ENCODE measurements at places on chromosomes 3 and 15.

DNA sequence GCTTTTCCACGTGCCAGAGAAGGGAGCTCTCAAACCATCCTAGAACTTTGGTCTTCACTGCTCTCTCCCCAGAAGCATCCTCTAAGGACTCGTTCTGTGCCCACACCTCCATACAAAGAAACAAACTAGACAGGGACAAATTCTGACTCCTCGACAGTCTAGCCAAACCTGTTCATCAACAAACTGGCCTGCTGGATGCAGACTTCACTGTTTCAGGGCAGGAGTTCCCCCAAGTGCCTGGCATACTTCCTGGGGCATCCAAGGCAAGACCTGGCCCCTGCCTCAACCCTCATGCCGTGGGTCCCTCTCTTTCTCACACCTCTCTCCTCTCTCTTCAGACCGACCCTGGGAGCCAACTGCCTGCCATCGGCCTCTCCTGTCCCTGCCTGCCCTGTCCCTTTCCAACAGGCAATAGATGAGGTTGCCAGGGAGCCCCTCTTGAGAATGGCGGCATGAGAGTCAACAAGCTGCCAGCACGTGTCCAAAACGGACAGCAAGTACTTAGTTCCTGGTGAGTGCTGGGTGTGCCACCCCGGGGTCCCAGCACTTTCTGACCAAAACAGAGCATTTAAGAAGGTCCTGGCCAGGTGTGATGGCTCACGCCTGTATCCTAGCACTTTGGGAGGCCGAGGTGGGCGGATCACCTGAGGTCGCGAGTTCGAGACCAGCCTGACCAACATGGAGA is 79.1 kb upstream of the HES1 start:
- DNase-seq = no peak

GRCh38 chr15:71364117-71364584 is 248.9 kb downstream of the THSD4 start:
- DNase-seq = no peak

- DNase-seq = no peak
These were observed 146.6 kb downstream of the DUT start for GRCh38 chr15:48477795-48478360.

- DNase-seq = no peak
These were observed at the start of gene EIF4E3 for GRCh38 chr3:71725271-71725991. TSS of gene EIF4E3 (minus strand) at chr3:71725402. CDS start at chr3:71725367, 35 bp downstream.

DNA sequence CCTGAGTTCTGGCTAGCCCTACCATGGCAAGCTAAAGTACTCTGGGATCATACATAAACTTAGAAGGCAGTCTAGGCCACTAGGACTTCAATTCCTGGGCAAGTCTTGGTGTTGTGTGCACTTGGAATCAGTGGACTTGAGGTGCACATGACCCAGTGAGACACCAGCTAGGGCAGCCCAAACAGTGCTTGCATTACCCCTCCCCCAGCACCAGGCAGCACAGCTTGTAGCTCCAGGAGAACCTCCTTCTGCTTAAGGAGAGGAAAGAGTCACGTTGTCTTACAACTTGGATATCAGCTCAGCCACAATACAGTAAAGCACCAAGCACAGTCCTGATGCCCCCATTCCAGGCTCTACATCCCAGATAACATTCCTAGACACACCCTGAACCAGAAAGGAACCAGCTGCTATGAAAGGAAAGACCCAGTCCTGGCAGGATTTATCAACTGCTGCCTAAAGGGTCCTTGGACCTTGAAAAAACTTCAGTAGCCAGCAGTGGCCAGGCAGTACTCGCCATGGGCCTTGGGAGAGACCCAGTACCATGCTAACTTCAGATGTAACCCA is 57.2 kb downstream of the MYO9A start:
- no peak for DNase-seq

GRCh38 chr3:193826159-193826795 is 233.3 kb downstream of the OPA1 start:
- DNase-seq = no peak

DNA sequence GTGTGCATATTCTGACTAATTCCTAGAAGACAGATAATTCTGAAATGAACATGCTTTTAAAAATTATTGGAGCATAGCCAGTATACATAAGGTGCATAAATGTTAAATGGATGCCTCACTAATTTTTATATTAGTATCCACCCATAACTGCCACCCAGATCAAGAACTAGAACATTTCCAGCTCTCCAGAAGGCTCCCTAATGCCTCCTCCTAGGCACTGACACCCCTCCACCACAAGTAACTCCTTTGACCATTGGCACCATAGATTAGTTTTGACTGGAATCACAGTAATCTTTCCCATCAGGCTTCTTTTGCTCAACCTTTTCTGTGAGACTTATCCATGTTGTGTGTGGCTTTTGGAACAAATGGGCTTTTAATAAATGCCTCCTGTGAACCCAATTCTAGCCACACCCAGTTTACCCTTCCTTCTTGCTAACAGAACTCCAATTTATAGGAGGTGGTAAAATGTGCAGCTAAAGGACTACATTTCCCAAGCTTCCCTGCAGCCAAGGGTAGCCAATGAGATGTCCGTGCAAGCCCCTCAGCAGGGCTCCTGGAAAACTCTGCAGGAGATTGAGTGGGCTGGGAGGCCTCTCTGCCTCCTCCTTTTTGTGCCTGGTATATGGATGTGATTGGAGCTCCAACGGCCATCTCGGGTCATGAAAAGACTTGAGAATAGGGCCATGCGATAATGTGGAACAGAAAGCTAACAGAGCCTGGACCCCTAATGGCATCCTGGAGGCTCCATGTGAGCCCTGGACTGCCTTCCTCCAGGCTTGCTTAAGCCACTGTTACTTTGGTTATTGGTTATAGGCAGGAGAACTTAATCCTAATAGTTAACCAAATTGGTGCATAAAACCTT is 322.6 kb upstream of the TLE3 start:
- no peak for DNase-seq

DNA sequence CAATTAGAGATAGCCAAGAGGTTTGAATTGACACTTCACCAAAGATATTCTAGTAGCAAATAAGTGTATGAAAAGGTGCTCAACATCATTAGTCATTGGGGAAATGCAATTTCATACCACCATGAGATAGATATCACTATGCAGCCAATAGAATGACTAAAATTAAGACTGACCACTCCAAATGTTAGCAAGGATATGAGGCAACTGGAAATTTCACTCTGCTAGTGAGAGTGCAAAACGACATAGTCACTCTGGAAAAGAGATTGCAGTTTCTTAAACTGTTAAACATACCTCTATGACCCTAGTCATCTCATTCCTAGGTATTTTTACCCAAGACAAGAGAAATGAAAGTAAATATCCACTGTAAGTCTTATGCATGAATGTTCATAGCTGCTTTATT is 27.6 kb upstream of the SLC6A11 start:
- DNase-seq = no peak

DNA sequence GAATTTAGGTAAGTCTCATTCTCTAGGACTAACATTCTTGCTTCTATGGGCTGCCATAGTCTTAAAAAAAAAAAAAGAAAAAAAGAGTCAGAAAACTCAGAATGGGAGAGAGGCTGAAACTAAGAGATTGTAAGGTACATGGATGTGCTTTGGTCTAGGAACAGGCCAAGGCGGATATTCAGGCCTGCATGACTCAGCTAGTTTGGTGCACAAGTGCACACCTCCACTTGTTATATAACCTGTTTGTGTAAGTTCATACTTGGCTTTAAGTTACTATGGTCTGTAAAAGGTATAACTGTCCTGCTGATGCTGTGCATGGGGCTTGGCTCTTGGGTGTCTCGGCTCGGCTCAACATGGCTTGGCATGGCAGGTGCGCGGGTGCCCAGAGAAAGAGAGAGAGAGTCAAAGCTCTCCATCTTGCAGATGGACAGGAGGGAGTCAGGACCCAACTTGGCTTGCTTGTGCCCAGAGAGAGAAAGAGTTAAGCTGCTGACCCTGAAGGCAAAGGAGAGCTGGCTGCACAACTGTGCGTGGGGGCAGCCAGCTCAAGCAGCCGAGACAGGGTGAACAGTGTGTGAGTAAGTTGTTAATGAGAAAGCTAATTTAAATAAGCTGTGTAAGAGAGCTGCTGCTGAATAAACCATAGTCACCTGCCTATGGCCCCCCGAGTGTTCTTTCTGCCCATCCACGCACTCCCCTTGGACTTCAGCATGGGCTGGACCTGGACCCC is 31.4 kb upstream of the CHRNB4 start:
- DNase-seq = no peak

- no peak for DNase-seq
These were observed 350.9 kb downstream of the ULK4 start for GRCh38 chr3:41611008-41611407.

GRCh38 chr3:14512281-14512941 is 27.7 kb downstream of the GRIP2 start:
- DNase-seq = no peak

- DNase-seq = no peak
These were observed 43.7 kb downstream of the FEM1B start for GRCh38 chr15:68321229-68321628.

DNA sequence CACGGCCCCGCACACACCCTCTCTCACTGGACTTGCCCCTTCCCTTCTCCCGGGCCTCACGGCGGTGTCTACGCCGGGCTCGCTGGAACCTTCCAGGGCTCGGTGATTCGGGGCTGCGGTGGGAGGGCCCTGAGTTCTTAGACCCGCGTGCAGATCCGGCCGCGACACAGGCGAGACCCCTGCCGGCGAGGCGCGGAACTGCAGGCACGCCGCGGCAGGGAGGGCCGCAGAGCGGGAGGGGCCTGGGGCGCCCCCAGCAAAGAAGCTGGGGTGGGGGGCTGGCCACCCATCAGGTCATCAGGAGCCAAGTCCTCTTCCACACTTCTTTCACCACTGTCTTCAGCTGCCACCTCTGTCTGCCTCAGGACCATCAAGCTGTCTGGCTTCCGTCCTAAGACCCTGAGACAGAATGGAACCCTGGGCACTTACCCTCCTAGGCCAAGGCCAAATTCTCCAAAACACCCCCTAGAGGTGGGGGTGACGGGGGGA is 164.5 kb downstream of the XXYLT1 start:
- DNase-seq = peak; percentile 49

DNA sequence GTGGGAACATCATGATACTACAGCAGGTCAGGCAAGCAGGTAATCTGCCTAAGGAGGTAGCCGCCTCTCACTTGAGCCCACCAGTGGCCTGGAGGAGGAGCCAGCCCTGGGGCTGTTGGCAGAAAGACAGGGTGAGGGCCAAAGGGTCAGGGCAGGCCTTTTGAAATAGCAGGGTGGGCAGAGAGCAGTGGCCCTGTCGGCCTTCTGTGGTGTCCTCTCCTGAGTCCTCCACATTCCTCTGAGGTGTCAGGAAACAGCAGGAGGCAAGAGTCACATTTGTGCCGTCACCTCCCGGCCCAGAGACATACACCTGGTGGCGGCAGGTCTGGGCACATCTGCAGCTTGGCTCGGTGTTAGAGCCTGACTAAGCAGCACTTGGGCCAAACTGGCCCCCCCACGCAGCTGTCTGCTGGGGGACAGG is 3.9 kb upstream of the BNC1 start:
- DNase-seq = no peak

GRCh38 chr3:127038466-127038865 is 55.6 kb downstream of the PLXNA1 start:
- no peak for DNase-seq

DNA sequence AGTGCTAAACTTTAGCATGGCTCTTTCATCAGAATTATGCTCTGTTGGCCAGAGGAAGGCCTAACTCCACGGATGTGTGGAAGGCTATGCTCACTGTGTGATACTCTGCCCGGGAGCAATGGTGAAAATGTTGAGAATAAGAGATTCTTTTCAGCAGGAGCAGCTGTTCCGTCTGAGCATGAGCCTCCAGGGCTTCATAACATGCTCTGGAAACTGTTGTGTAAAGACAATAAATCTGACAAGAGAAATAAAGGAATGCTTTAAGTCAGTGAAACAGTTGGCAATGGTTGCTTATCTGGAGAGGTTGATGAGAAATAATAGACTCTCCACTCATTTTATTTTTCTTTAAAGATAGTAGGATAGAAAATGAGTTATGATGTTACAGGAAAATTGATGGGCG is 269.8 kb downstream of the DIPK2A start:
- DNase-seq = no peak

- no peak for DNase-seq
These were observed 120.0 kb upstream of the CTDSPL start for GRCh38 chr3:37741644-37742043.

DNA sequence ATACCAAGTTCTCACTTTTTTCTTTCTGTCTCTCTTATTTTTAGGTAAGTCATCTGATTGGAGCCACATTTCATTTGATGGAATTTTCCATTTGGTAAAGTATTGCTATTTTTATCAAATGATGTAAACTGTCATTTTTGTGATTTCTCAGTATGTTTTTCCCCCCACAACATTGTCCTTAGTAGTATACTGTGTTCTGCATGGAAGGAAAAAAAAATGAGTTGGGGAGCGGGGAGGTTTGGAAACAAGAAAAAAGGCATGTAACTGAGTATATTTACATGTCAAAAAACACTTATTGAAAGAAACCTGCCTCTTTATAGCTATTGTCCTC is 104.2 kb downstream of the FILIP1L start:
- no peak for DNase-seq

- DNase-seq = no peak
These were observed 521.9 kb upstream of the PROK2 start for GRCh38 chr3:72306800-72307341.

GRCh38 chr3:55488398-55489055 is 1.4 kb upstream of the WNT5A start:
- no peak for DNase-seq

- no peak for DNase-seq
These were observed 220.5 kb downstream of the OPA1 start for GRCh38 chr3:193813501-193813830.

GRCh38 chr3:126536126-126536525 is 12.2 kb downstream of the CHST13 start:
- no peak for DNase-seq

DNA sequence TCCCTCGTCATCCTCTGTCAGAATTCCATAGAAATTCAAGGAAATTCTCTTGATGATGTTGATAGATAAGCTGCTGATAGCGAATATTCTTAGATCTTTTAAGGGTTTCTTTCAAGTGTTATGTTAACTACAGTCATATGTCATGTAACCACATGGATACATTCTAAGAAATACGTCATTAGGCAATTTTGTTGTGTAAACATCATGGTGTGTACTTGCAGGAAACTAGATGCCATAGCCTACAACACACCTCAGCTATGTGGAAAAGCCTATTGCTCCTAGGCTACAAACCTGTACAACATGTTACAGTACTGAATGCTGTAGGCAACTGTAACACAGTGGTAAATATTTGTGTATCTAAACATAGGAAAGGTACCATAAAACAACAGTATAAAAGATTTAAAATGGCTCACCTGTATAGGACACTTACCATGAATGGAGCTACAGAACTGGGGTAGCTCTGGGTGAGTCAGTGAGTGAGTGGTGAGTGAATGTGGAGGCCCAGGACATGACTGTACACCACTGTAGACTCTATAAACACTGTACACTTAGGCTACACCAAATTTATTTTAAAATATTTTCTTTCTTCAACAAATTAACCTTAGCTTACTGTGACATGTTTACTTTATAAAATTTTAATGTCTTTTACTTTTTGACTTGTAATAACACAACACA is 34.6 kb downstream of the GLDN start:
- DNase-seq = no peak
